ENCODE measurements at places on chromosomes 13 and 19. TPM values are rescaled to one million over a fixed set of nuclear protein-coding genes. Genes with fewer than 3 reads are reported as not detected.

Gene ATP4A
- not detected for total RNA-seq

Gene CHERP
- total RNA-seq, result 57.9 TPM

Gene SPART
- 40.4 TPM for total RNA-seq

Gene PLIN4
- not detected for total RNA-seq

Gene ARHGEF7
- 70.2 TPM for total RNA-seq

Gene CEACAM1
- 2.0 TPM for total RNA-seq

Gene CGB5
- not detected for total RNA-seq

Gene CELF5
- total RNA-seq, result 0.18 TPM

Gene KLK15
- not detected for total RNA-seq

Gene ODAD3
- total RNA-seq, result 0.25 TPM

Gene ONECUT3
- not detected for total RNA-seq

Gene KLK14
- 0.69 TPM for total RNA-seq

Gene PTH2
- total RNA-seq, result not detected

Gene PDE4A
- 4.3 TPM for total RNA-seq

Gene PNMA8A
- total RNA-seq, result not detected

Gene ZNF626
- 8.0 TPM for total RNA-seq

Gene ABCA7
- total RNA-seq, result 14.4 TPM

Gene ZFR2
- 0.23 TPM for total RNA-seq

Gene GATAD2A
- 139 TPM for total RNA-seq

Gene MYH14
- total RNA-seq, result not detected

Gene BEST2
- not detected for total RNA-seq

All from activated CD4-positive, alpha-beta T cell treated with anti-CD3 and anti-CD28 coated beads for 36 hours (primary cell).